ENCODE measurements at places on chromosomes 12 and 14.

GRCh38 chr12:124365726-124366430 is 71.0 kb downstream of the RFLNA start:
- DNase-seq: no peak

DNA sequence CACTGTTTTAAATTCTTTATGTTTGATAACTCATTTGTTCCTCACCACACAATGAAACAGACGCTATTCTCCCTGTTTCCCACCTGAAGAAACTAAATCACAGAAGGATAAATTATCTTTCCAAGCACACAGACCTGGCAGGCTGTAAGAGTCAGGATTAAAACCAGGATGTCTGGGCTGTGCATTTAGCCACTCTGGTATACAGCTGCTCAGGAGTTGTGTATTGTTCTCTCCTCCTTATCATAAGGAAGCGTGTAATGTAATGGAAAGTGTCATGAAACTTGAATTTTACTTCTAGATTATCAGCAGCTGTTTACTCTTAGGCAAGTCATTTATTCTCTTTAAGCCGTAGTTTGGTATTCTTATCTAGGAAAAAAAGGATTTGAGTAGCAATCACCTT is 154.8 kb upstream of the LRIG3 start:
- DNase-seq: no peak

GRCh38 chr14:61598980-61599379 is 96.3 kb upstream of the HIF1A start:
- DNase-seq: no peak

DNA sequence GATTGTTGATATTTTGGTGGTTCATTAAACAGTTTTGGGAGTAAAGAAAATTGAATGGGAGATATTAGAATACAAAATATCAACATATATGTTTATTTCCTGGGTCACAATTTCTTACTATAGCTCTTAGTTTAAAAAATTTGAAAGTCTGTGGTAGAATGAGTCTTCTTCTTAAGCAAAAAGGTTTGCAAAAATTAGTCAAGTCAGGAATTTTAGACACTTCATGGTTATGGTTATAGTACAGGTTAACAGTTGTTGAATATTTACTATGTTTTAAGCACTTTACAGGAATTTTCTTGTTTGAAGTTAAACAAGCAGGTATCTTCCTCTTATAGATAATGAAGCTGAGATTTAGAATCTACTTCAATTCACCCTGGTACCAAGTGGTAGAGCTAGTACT is 56.8 kb downstream of the USP15 start:
- DNase-seq: no peak

- DNase-seq: no peak
Observed at GRCh38 chr12:64385468-64385867, 5.1 kb downstream of the C12orf56 start.

DNA sequence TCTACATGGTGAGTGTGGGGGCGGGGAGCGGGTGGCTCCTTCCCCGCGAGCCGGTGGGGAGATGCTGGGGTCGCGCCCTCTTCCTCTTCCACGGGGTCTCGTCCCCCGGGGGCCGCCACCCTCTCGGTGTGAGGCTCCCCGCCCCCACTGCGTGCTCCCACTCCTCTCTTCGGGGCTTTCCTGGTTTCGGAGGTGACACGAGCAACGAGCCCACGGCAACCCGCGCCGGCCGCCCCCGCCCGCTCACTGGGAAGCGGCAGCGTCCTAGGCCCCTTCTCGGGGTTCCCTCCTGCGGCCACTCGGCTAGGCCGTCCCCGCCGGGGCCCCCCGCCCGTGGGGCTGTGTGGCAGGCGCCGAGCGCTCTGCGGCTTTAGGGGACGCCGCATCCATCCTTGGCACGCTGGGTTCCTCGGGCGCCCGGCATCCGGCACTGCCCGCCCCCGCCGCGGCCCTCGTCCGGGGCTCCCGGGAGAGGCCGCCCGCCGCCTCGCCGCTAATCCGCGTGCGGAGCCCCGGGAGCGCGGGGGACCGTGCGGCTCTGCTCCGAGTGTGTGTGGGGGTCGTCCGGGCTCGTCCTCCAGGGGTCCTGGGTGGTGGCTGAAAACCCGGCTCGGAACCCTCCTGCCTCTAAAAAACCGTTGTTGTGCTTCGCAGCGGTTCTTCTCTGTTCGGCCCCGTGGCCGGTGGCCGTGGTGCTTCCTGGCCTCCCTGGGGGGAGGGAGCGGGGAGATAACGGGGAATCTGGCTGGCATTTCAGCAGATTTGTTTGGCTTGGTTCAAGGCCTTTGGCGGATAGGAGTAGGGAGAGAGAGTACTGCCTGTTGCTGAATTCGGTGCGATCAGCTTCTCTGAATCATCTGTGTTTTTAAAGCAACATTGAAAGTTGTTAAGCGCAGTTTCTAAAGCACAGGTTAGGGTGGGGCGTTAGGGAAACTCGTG is 1.0 kb downstream of the PCNX1 start:
- DNase-seq: no peak

GRCh38 chr14:38001501-38001900 is 206.2 kb upstream of the SSTR1 start:
- DNase-seq: no peak

- DNase-seq: no peak
Observed at GRCh38 chr14:23647619-23648018, 11.5 kb downstream of the DHRS2 start.

- no peak for DNase-seq
Observed at GRCh38 chr14:51304941-51305340, 64.9 kb downstream of the TMX1 start.

GRCh38 chr14:70832561-70833305 is 23.4 kb upstream of the MAP3K9 start:
- DNase-seq: no peak

- DNase-seq: peak; percentile 96
Observed at GRCh38 chr12:751192-751998, 984 bp upstream of the WNK1 start.

All from vagina (tissue), 2 donors.